ENCODE measurements at places on chromosomes 13 and 19.

GRCh38 chr19:391726-392374, 17.1 kb downstream of the C2CD4C start:
- no peak for DNase-seq

DNA sequence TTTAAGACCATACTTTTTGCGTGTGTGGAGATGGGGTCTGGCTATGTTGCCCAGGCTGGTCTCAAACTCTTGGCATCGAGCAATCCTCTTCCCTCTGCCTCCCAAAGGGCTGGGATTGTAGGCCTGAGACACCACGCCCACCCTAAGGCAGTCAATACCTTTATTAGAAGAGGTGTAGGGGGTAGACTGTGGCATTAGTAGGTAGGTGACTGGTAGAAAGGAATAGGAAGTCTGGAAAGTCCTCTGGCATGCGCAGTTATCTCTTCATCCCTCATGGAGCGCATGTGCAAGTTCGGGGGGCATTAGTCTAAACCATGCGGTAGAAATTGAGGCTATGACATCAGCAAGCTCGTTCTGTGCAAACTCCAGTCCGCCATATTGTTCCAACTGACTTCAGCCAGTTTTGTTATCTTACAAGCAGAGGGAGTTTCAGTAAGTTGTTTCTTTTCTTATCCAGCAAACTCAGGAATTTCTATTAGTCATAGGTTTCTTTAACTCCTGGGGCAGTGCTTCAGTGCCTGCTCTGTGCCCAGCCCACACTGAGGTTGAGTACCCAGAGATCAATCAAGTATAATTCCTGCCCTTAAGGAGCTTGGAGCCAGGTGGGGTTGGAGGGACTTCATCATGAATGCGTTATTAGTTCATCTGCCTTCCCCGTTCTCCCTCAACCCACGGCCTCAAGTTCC, 7.3 kb upstream of the RANBP3 start:
- DNase-seq, result no peak

GRCh38 chr13:97249093-97249795, 27.1 kb downstream of the MBNL2 start:
- DNase-seq, result no peak

- DNase-seq, result no peak
These were observed 45.2 kb downstream of the SOX21 start for GRCh38 chr13:94667190-94667589.

GRCh38 chr13:92136449-92137155, 738.2 kb downstream of the GPC5 start:
- no peak for DNase-seq

Data from memory B cell (primary cell).